ENCODE measurements at places on chromosomes 5 and 9.
A peak's percentile ranks its signal among the peaks of the same experiment; 100 is the strongest.

DNA sequence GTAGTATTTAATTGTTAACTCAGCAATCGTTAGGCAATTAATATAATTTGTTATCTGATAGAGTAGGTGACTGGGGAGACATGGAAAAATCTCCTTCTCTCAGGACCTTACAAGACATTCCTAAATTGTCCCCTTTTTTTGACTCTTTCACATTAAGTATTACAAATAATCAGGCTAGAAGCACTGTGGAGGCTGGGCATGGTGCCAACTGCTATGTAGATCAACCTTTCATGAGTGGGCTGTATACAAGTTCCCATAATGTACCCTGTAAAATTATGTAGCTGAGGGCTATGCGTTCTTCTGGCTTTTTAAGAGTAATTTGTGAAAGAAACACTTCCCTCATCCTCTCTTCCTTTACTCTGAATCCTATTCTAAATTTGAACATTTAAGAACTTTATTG, 140.2 kb downstream of the NFIB start:
- H3K27ac ChIP-seq, result no peak overlapping the region
- no peak overlapping the region for H3K4me3 ChIP-seq
- no peak for DNase-seq
- no peaks in the 10 kb centered on the region for H3K4me1 ChIP-seq
- no peaks in the 10 kb centered on the region for H3K36me3 ChIP-seq

GRCh38 chr9:113659740-113660139, 196.2 kb downstream of the RGS3 start:
- H3K27me3 ChIP-seq, result peaks cover 6% of the 10 kb centered on the region
- H3K36me3 ChIP-seq, result no peaks in the 10 kb centered on the region
- no peak for DNase-seq
- H3K27ac ChIP-seq, result no peak overlapping the region
- no peak overlapping the region for H3K4me3 ChIP-seq
- no peaks in the 10 kb centered on the region for H3K4me1 ChIP-seq

GRCh38 chr5:67100301-67100700, 96.3 kb downstream of the CD180 start:
- H3K36me3 ChIP-seq, result no peaks in the 10 kb centered on the region
- H3K4me1 ChIP-seq, result no peaks in the 10 kb centered on the region
- no peak overlapping the region for H3K27ac ChIP-seq
- no peaks in the 10 kb centered on the region for H3K27me3 ChIP-seq
- no peak for DNase-seq

DNA sequence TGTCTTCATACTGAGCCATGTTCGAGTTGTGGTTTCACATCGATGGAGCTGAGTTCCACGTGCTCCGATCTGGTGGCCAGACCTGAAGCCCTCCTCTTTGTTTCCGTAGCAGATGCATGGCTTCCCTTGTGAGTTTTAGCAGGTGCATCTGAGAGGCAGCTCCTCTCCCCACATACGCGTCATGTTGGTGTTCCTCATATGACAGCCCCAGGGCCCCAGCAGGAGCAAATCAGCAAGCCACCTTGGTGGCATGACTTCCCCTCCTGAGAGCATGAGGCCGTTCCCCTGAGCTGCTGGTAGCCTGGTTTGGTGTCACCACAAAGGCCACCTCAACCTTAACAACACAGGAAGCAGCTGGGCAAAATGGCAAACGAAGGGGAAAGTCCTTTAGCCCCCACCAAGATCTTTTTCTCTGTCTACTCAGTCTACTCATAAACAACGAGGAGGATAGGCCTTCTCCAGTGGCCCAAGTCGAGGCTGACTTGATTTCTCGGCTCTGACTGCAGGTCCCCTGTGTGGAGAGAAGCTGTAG, 5.9 kb downstream of the CYFIP2 start:
- DNase-seq, result peak; percentile 82
- H3K4me1 ChIP-seq, result peaks cover 94% of the 10 kb centered on the region
- H3K27me3 ChIP-seq, result no peaks in the 10 kb centered on the region
- peak overlapping the region; percentile 33 for H3K4me3 ChIP-seq
- H3K36me3 ChIP-seq, result no peaks in the 10 kb centered on the region
- H3K27ac ChIP-seq, result peak overlapping the region; percentile 57

GRCh38 chr5:143714629-143715028, 97.3 kb upstream of the HMHB1 start:
- no peaks in the 10 kb centered on the region for H3K36me3 ChIP-seq
- H3K27ac ChIP-seq, result no peak overlapping the region
- H3K4me1 ChIP-seq, result no peaks in the 10 kb centered on the region

- no peaks in the 10 kb centered on the region for H3K36me3 ChIP-seq
- no peaks in the 10 kb centered on the region for H3K27me3 ChIP-seq
- H3K4me1 ChIP-seq, result peaks cover 12% of the 10 kb centered on the region
- DNase-seq, result no peak
- H3K4me3 ChIP-seq, result no peak overlapping the region
These were observed 257.9 kb upstream of the ANKRD55 start for GRCh38 chr5:56490971-56491468.

GRCh38 chr9:25891527-25891926, 213.3 kb upstream of the TUSC1 start:
- no peak for DNase-seq
- H3K4me1 ChIP-seq, result no peaks in the 10 kb centered on the region
- H3K4me3 ChIP-seq, result no peak overlapping the region
- no peak overlapping the region for H3K27ac ChIP-seq
- no peaks in the 10 kb centered on the region for H3K27me3 ChIP-seq
- H3K36me3 ChIP-seq, result no peaks in the 10 kb centered on the region

GRCh38 chr5:172765766-172766286, 5.2 kb downstream of the DUSP1 start:
- peaks cover 16% of the 10 kb centered on the region for H3K36me3 ChIP-seq
- H3K4me1 ChIP-seq, result peaks cover 43% of the 10 kb centered on the region
- peak overlapping the region; percentile 92 for H3K27ac ChIP-seq
- no peaks in the 10 kb centered on the region for H3K27me3 ChIP-seq
- peak; percentile 12 for DNase-seq
- peak overlapping the region; percentile 30 for H3K4me3 ChIP-seq

DNA sequence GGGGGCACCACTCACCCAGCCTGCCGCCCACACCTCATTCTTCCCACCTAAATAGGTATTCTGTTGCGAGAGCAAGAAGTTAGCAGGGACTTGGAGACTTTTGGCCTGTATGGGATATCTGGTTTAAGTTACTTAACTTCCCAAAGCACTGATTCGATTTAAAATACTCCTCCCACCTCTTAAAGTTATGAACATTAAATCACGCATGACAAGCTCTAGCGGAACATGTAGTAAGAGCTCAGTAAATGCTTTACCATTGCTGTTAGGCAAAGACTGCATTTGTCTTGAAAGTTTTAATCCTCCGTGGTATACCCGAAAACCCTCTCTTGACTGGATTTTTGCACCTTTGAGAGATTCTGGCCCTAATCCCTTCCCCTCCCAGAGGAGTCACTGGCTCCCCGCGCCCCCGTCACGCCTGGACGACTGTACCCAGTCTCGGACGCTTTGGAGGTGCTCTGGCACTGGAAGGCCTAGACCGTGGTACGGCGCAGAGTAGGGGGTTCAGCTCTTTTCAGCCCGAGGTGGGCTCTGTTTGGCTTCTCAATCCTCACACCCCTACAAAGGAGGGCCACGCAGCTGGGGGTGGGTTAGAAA, 4.4 kb downstream of the GDNF start:
- no peak for DNase-seq
- H3K4me1 ChIP-seq, result peaks cover 8% of the 10 kb centered on the region
- H3K27me3 ChIP-seq, result peaks cover 37% of the 10 kb centered on the region

DNA sequence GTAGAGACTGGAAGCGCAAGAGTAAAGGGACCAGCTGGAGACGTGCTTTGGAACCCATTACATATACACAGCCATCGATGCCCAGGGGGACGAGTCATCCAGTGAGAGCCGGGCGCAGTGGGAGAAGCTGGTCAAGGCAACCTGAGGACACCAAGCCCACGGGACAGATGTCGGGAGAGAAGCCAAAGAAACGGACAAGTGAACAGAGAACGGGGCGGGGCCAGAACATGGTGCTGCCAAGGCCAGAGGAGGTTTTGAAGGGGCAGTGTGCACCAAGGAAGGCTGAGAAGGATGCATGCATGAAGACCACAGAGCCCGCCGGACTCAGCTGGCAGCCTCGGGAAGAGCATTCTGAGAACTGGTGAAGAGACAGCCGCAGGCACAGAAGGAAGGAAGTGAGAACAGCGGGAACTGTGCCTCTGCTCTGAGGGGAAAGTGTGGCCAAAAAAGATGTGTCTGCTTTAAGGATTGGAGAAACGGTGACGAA, 20.3 kb downstream of the CAMSAP1 start:
- peak overlapping the region; percentile 24 for H3K4me3 ChIP-seq
- no peaks in the 10 kb centered on the region for H3K27me3 ChIP-seq
- no peaks in the 10 kb centered on the region for H3K36me3 ChIP-seq
- peaks cover 49% of the 10 kb centered on the region for H3K4me1 ChIP-seq
- no peak for DNase-seq

- no peak overlapping the region for H3K27ac ChIP-seq
- no peak overlapping the region for H3K4me3 ChIP-seq
- no peaks in the 10 kb centered on the region for H3K27me3 ChIP-seq
- DNase-seq, result no peak
These were observed 363.8 kb downstream of the ARL15 start for GRCh38 chr5:53946405-53947100.

GRCh38 chr9:138060881-138061280, 183.3 kb downstream of the CACNA1B start:
- H3K27ac ChIP-seq, result no peak overlapping the region
- no peak for DNase-seq
- no peaks in the 10 kb centered on the region for H3K4me1 ChIP-seq

DNA sequence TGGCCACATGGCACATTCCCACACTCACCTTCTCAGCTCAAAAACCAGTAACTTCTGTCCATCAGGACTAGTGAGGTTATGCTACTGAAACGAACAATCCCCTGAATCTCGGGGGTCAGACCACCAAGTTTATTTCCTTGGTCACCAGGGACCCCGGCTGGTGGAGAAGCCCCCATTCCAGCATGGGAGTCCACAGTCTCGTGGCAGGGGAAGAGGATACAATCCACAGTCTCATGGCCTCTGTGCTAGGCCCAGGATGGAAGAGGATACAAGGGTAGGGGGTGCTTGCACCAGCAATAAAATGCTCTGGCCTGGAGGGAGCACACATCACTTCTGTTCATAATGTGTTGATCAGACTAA, 7.4 kb upstream of the CARD19 start:
- no peaks in the 10 kb centered on the region for H3K27me3 ChIP-seq
- no peak overlapping the region for H3K27ac ChIP-seq
- no peak for DNase-seq
- no peak overlapping the region for H3K4me3 ChIP-seq
- H3K4me1 ChIP-seq, result peaks cover 14% of the 10 kb centered on the region

GRCh38 chr5:1647580-1647979, 123.8 kb upstream of the LPCAT1 start:
- no peak overlapping the region for H3K4me3 ChIP-seq
- DNase-seq, result no peak
- no peaks in the 10 kb centered on the region for H3K36me3 ChIP-seq
- peaks cover 27% of the 10 kb centered on the region for H3K27me3 ChIP-seq
- H3K27ac ChIP-seq, result no peak overlapping the region

- H3K36me3 ChIP-seq, result no peaks in the 10 kb centered on the region
- H3K27me3 ChIP-seq, result no peaks in the 10 kb centered on the region
- no peak overlapping the region for H3K4me3 ChIP-seq
- H3K4me1 ChIP-seq, result no peaks in the 10 kb centered on the region
These were observed 201.3 kb downstream of the GABRG2 start for GRCh38 chr5:162268694-162269481.

DNA sequence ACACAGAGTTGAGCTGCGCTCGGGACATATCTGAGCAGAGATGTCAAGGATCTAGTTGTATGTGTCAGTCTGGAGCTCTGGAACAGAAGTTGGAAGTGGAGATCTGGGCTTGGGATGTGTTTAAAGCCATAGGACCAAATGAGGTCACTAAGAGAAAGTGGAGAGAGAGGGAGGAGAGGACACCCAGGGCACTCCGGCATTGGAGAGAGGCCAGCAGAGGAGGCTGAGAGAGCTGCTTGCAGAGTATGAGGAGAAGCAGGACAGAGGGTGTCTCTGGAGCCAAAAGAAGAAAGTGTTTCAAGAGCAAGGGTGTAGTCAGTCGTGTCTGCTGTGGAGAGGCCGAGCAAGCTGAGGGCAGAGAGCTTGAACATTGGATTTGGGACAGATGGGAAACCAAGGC, 34.7 kb downstream of the ARHGEF37 start:
- DNase-seq, result no peak
- H3K36me3 ChIP-seq, result no peaks in the 10 kb centered on the region
- H3K4me3 ChIP-seq, result no peak overlapping the region
- no peak overlapping the region for H3K27ac ChIP-seq
- no peaks in the 10 kb centered on the region for H3K27me3 ChIP-seq

GRCh38 chr9:134179595-134179917, 15.2 kb upstream of the RNU6ATAC start:
- no peak for DNase-seq
- no peak overlapping the region for H3K4me3 ChIP-seq
- no peak overlapping the region for H3K27ac ChIP-seq
- H3K4me1 ChIP-seq, result peaks cover 19% of the 10 kb centered on the region

GRCh38 chr5:177432143-177432838, 5.8 kb downstream of the GRK6 start:
- H3K27ac ChIP-seq, result peak overlapping the region; percentile 93
- H3K36me3 ChIP-seq, result peaks cover 52% of the 10 kb centered on the region
- DNase-seq, result no peak
- peak overlapping the region; percentile 88 for H3K4me3 ChIP-seq

DNA sequence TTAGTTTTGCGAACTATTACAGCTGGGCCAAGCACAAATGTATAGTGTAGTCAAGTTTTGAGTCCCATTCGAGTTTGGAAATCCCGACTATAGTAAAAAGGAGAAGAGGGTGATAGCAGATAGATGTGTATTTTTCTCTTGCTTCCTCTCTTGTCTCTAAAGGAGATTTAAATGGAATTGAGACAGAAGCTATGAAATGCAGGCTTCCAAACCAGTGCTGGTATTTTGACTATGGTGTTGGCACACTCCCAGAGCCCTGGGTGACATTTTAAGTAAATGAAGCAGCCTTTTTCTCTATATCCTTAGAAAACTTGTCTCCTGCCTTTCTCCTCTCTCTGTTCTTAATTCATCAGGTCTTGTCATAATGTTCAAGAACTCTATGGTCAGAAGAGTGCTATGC, 17.7 kb upstream of the AUH start:
- no peaks in the 10 kb centered on the region for H3K27me3 ChIP-seq
- no peaks in the 10 kb centered on the region for H3K4me1 ChIP-seq
- H3K4me3 ChIP-seq, result no peak overlapping the region
- H3K36me3 ChIP-seq, result no peaks in the 10 kb centered on the region
- no peak overlapping the region for H3K27ac ChIP-seq

DNA sequence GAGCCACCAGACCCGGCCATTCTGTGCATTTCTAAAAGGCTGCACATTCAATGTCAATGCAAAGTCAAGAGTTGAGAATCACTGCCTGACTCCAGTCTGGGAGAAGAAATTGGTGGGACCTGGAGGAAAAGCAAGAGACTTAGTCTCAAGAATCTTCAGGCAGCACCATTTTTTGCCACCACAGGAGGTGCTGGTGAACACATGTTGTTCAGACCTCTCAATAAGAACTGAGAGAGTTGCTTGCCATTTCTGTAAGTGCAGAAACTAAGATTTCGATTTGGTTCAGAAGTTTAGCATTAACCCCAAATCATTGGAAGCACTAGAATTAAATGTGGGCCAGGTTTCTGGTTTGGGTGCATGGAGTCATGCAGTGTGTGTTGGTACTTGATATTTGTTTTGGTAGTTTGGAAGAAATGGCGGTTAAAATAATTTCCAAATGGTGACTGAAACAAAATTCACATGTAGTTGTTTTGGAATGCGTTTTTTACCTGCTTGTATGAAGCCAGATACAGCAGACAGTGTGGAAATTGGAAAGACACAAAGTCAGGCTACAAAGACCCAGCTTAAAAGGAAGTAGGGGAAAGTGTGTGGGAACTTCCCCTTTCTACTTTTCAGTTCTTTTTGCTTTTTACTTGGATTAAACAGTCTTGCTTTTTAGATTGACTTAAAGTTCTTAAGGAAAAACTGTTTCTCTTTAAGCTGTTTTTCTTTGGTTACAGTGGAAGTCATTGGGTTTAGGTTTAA, 20.4 kb downstream of the PDE8B start:
- H3K4me1 ChIP-seq, result no peaks in the 10 kb centered on the region
- no peaks in the 10 kb centered on the region for H3K27me3 ChIP-seq
- no peaks in the 10 kb centered on the region for H3K36me3 ChIP-seq

Measured in CD8-positive, alpha-beta memory T cell (primary cell).